Type B pancreatic cell (in vitro differentiated cells): ENCODE measurements at places on chromosomes 11 and 22.
A peak's percentile ranks its signal among the peaks of the same experiment; 100 is the strongest.

DNA sequence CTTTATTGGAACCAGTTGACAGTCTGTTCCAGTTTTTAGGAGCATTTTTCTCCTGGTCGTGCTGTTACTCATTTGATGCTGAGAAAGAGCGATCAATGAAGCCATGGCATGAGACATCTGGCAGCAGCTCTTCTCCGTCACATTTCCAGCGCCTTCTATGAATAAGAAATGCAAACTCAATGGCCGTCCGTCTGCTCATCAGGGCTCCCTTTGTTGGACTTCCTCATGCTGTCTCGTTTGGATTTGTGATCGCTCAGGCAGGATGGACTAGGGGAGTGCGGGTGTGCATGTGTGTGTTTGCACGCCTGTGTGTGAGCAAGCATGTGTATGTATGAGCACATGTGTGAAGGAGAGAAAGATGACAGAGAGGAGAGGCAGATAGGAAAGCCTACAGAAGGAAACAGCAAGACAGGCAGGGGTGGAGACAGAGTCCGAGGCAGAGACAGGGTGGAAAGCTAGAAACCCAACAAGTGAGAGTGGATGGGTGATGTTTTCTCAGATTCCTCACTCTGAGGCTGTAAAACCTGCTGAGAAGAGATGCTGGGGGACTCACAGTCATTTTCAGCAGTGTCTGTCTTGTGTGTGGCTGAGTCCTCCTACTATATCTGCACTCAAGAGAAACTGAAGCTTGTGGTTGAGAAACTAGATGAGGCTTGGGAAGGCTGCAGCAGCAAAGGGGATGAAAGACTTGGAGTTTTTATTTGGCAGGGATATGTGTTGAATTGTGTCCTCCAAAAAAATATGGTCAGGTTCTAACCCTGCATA, 56.0 kb upstream of the CLMP start:
- no peak for DNase-seq

- DNase-seq: no peak
Observed at GRCh38 chr11:61924064-61924455, 6.7 kb upstream of the RAB3IL1 start.

DNA sequence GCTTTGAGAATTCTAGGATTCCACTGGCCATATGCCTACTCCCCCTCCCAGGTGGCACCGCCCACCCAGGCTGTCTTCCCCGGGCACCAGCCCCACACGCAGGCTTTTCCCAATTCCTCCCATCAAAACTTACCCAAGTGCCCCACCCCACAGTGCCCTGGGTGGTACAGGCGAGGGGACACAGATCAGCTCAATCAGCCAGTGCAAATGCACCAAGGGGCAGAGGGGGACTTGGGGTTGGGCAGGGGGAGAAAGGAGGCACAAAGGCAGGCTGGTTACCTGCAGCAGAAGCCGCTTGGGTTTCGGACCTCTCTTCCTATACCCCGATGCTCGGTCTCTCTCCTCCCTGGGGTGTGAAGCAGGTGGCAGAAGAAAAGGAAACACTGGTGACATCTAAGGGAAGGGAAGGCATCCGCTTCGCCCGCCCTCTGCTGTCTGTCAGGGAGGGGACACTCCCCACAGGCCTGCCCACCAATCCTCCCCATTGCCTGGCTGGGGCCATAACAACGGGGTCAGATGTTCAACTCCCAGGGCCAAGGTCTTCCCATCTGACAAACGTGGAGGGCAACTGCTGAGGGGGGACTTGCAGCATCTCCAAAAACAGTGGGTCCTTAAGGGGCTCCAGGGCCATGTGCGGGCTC, 14.0 kb downstream of the CBX7 start:
- no peak for DNase-seq

GRCh38 chr11:129815596-129816461, at the start of gene TMEM45B:
TSS of gene TMEM45B (plus strand) at chr11:129815848. CDS start at chr11:129852483, 36,635 bp downstream.
- no peak for DNase-seq

- DNase-seq: no peak
Observed at GRCh38 chr22:37186228-37186996, 1.6 kb downstream of the C1QTNF6 start.

DNA sequence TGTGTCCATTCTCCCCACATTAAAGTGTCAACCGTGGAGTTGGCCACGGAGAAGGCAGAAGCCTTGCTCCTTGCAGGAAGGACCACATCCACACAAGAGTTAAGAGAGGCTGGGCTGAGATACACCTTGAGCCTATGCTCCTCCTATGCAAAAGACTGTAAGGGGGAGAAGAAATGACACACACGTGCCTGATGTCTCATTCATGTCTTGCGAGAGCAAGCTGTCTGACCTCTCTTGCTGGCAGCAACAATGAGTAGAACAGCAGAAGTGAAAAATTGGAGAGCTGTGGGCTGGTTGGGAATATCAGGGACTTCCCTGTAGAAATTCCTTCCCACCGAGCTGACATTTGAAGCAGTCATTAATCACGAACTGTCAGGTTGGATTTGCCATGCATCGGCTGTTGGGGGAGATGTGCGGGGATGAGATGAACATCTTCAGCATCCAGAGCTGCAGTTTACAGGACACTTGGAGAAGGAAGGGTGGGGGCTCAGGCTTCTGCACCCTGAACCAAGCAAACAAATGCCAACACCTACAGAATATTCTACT, 139.3 kb downstream of the MYO18B start:
- DNase-seq: no peak

DNA sequence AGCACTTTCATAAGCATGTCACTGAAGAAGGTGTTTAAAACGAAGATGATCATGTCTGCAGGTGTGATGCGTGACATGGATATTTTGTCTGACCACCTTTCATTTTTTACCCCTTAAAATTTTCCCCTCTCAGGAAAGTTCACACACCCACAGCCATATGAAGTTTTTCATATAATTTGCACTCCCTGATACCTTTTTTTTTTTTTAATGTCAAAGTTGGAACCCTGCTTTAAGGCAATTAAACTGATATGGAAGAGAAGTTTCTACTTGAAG, 104.6 kb downstream of the ATXN10 start:
- DNase-seq: no peak

- no peak for DNase-seq
Observed at GRCh38 chr22:27022896-27023361, 365.5 kb downstream of the MIAT start.

DNA sequence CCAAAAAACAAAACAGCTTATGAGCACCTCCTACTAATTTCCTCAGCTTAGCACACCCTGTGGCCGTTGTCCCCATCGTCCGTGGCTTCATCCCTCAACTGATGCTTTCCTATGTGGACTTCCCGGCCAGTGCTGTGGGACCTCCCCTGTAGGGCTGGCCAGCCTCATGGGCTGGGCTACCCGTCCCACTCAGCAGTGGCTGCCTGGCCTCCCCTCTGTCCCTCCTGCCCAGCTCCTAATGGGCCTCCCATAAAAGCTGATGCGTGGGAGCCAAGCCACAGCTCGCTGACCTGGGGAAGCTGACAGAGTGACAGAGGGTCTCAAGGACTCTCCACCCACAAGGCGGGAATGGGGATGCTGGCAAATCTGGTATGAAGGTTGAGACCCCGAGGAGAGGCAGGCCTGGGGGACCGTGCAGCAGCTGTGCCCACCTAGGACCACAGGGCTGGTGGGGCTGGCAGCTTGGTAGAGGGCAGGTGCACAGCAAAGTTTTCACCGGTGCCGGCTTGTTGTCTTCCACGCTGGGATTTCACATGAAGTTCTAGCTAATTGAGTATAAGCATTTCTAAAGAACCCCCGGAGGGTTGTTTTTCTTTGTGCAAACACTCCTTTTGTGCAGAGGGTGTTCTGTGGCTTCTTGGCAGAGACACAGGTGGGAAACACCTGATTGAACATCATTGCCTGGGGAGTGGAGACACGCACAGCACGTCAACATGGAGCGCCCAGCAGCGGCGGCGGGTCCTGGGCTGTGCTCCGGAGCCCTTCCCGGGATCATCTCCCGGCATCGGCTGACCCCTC, 23.2 kb downstream of the TBX1 start:
- DNase-seq: no peak

GRCh38 chr11:59180168-59180776, 8.3 kb downstream of the DTX4 start:
- no peak for DNase-seq

- no peak for DNase-seq
Observed at GRCh38 chr11:121351083-121351630, 58.6 kb downstream of the SC5D start.

DNA sequence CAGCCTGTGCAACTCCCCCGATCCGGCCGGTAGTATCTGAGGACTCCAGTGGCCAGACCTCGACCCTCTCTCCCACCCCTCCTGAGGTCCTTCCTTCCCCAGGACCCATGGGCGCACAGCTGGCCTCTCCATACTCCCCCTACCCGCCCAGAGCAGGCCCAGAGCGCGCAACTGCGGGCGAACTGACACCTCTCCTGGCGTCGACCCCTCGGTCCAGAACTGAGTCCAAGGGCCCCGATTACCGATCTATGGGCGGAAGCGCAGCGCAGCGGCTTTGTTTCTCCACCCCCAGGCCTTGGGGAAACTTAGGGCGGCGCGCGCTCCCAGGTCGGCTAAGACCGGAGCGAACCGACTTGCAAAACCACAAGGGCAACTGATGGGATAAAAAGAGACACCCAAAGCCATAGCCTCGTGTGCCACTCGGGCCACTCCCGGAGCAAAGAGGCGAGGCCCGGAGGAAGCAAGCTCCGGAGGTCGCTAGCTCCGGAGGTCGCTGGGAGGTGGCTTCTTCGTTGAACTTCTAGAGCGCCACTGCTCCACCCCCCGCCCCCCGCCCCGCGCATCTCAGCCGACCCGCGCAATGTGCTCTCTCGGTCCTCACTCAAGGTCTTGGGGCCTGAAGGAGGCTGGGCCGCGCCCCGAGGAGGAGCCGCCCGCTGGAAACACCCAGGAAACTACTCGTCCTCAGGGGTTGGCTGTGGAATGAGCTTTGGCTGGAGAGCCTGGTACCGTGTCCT, 9.8 kb upstream of the ALX4 start:
- DNase-seq: no peak

DNA sequence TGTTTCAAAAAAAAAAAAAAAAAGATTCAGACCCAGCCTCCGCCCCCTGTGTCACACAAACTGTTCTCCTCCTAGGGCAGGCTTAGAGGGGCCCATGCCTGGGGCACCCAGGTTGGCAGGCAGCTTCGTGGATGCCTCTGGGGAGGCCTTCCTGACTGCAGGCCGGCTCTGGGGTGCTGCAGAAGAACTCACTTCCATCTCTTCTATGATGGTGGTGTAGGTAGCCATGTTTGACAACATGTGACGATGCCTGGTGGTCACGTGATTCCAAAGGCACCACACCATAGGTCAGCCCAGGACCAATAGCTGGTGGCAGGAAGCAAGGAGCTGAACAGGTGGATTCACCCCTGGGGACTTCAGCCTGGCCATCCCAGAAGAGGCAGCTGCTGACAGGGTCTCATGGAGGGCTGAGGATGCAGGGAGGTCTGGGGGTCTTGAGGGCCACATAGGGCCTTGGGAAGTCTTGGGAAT, 24.1 kb upstream of the CELSR1 start:
- DNase-seq: no peak

GRCh38 chr11:66749091-66749490, 20.1 kb upstream of the SPTBN2 start:
- no peak for DNase-seq

DNA sequence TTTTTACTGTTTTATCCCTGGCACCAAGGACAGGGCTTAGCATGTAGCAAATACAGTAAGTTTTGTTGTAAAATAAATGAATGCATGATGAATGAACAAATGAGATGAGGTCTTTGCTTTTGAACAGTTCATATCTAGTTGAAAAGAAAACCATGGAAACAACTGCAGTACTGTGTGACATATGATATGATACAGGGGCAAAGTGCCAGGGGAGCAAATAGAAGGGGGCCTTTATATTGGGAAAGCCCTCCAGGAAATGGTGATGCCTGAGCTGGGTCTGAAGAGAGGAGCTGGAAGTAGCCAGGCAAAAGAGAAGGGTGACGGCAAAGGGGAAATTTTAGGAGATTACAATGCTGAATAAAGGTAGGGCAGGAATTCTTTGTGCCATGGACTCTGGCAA, 63.8 kb upstream of the UCP3 start:
- DNase-seq: no peak

DNA sequence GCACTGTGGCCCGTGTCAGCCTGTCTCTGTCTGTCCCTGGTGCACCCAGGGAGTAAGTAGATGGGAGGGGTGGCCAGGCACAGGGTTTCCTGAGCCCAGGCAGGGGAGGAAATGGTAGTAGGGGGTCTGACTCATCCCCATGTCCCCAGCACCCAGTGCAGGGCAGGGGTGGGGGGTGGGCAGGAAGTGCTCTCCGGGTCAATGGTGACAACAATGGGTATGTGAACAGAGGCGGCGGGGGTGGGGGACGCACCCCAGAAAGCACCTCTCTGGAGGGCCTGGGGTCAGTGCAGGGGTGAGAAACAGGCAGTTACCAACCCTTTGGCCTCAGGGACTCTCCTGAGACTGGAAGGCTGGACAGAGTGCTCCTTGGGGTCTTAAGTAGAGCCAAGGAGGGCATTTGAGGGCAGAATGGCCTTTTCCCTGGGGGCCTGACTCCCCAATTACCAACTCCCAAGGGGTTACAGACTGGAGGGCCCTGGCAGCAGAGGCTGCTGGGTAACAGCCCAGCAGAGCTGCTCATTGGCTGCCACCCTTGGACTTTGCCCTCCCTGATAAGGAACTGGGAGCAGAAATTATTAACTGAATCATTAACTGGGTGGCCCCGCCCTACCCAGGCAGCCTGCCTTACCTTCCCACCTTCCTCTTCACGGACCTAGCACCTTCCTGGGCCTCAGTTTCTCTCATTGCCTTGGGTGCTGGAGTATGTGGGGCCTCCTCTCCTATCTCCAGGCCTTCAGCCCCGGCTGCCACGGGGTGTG, 4.2 kb downstream of the MYRF start:
- no peak for DNase-seq

- DNase-seq: no peak
Observed at GRCh38 chr11:31160504-31161422, 208.8 kb downstream of the DCDC1 start.

DNA sequence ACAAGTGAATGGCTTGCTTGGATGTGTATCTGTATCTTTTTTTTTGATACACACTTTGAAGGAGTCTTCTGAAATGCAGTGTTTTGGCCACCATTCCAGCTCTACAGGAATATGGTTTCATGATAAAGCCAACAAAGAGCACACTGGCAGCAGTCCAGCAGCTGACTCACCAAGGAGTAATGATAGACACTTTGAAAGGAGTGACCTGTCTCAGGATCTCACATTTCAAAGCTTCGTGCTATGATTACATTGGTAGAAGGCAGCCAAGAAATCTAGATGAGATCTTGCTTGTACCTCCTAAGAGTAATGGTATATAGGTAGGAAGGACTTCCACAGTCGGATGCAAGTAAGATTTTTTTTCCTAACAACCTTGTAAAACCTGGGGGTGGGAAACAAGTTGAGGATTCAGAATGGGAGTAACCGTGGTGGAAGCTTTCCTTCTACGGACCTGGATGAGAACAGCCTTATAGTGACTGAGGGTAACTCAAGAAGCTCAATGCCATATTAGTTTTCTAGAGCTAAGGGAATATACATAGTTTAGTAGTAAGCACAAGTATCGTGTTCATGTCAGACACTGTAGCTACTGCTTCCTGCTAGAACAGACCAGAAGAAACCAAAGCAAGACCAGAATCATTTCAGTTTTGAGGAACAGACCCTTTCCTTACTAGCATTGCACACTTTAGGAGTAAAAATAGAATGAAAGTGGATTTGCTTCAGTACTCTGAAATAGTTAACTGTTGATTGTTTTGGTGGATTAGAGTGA, 25.0 kb downstream of the MTMR3 start:
- DNase-seq: no peak

- DNase-seq: peak; percentile 58
Observed at GRCh38 chr22:20654343-20655208, 119.3 kb upstream of the SERPIND1 start.

- no peak for DNase-seq
Observed at GRCh38 chr11:75279273-75279672, 38.7 kb downstream of the TPBGL start.
